ENCODE measurements at places on chromosomes 1 and 21. TPM values are rescaled to one million over a fixed set of nuclear protein-coding genes. Genes with fewer than 3 reads are reported as not detected.

DNA sequence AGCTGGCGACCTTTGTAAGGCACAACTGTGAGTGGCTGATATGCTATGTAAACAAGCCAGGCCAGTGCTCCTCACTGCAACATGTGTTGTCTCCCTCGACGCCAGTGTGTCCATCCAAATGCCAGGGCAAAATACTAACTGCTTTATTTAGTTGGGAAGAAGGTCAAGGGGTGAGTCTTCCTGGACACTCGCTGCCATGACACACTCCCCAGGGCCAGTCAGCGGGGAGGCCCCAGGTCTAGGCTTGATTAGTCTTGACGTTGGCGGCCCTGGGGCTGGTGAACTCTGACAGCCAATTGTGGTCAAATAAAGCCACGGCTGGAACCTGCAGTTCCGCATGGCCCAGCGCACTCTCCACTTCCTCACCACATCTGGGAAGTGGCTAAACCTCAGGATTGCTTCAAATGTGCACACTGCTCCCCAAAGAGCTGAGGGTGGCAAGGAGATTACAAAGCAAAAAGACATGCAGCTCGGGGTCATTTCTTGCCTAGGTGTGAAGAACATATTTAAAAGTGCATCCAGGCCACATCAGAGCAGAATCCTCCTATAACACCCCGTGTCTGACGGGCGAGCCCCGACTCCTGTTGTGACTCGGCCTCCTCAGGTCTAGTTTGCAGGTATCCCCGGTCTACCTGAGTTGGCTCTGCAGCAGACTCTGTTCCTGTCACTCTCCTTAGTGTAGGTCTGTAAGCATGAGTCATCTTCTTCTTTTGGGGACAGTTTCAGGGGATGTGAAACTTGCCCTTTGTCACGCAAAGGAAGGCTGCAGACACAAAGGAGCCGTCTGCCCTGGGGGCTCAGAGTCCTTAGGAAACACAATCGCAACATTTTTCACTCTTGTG lies 183.5 kb downstream of the RUNX1 start:
- peak; percentile 73 for DNase-seq

- DNase-seq: peak; percentile 34
These were observed 2.3 kb downstream of the UMODL1 start for GRCh38 chr21:42073145-42074099.

DNA sequence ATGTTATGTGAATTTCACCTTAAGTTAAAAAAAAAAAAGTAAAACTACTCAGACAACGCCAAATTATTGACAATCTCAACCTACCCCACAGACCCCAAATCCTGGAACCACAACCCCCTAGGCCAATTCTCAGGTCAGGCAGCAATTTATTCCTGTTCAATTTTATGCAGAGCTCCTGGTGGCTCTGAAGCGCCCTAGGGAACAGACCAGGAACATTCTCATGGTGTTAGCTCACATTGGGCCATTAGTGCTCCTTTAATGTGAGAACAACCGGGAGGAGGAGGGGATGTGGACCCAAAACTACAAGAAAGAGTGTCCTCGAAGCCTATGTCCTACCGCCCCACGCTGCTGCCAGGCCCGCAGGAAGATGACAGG lies 403 bp upstream of the PSEN2 start:
- no peak for DNase-seq

Gene DMRTA2
- total RNA-seq: not detected

DNA sequence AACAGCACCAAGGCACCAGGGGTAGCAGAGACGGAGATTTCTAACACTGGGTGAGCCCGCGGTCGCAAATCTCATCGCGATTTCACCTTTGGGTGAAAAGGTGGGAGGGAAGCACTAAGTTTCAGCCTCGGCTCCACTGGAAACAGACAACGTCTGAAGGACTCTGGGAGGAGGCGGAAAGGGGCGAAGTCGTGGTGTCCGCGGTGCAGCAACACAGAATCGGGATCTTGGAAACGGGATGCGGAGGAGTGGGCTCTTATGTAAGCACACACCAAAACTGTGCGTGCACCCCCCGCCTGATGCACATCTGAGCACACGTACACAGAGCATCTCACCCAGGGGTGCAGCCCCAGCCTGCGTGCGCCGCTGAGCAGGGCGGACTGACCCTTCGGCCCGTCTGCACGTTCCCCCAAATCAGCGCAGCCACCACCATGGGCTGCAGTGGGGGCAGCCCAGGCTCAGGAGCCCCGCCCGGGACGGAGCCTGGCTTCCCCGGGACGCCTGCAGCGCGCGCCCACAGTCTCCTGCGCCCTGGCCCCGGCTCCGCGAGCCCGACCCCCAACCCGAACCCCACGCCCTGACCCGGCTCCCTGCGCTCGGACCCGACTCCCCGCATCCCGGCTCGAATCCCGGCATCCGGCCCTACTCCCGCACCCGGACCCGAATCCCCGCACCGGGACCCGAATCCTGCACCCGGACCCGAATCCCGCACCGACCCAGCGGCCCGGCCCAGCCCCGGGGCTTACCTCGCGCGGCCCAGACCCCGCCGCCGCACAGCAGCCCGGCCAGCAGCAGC lies 670 bp downstream of the CLSTN1 start:
- peak; percentile 60 for DNase-seq

- no peak for DNase-seq
These were observed 1327.0 kb downstream of the BRINP3 start for GRCh38 chr1:189150624-189151023.

DNA sequence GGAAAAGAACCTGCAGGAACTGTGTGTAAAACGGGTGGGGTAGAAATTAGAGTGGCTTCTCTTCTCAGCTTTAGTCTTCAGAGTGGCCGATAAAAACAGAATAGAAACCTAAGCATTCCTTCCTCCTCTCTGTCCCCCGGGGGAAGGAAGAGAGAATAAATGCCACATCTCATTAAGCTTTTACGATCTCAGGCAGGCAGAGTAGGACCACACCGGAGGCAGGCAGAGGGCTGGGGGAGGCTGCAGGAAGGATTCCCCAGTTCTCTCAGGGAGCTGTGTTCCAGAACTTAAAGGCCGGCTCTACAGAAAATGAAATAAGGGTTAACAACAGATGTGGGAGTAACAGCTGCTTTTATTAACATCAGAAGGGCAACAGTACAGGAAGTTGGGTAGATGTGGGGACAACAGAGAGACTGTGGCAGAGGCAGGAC lies 24.5 kb upstream of the MEF2D start:
- DNase-seq: peak; percentile 45

Gene HSD3B2
- total RNA-seq: not detected
